ENCODE measurements at places on chromosomes 7 and 10.

DNA sequence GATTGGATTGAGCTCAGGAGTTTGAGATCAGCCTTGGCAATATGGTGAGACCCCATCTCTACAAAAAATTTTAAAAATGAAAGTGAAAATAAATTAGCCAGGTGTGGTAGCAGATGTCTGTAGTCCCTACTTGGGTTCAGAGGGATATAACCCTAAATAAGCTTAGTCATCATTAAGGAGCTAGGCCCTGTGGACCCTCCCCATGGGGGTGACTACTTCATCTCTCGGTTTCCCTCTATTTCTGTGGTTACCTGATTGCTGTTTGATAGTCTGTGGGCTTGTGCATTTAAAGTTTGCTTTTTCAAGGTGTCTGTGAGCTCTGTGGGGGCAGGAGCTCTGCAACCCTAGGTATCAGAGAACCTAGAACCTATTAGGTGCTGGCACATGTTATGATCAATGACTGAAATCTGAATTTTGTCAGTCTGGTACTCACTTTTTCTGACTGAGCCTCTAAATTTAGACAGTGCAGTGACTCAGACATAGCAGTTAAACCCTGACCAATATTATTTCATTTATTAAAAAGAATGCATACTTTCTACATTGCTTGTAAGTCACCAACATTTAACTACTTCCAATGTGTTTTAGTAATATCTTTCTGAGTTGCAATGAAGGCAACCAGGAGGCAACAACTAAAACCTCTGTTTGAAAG lies 8.1 kb upstream of the CUZD1 start:
- no peak for DNase-seq

DNA sequence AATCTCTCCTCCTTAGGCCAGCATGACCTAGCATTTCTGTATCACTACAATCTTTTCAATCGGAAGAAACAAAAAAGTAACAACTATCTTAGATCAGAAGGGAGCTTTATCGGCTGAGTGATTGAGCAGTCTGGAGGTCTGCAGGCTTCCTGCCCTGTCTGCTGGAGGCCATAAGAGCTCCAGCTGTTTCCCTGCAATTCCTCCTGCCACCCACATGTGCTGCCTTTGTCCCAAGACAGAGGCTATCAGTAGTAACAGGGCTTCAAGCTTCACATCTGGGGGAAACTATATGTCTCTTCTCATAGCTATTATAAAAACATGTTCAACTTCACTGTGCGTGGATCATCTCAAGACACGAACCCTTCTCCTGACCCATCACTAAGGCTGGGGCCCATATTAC lies 70.1 kb upstream of the VWC2 start:
- no peak for DNase-seq

DNA sequence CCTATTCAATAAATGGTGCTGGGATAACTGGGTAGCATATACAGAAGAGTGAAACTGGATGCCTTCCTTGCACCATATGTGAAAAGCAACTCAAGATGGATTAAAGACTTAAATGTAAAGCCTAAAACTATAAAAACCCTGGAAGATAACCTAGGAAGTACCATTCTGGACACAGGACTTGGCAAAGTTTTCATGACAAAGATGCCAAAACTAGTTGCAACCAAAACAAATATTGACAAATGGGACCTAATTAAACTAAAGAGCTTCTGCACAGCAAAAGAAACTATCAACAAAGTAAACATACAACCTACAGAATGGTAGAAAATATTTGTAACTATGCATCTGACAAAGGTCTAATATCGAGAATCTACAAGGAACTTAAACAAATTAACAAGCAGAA lies 129.1 kb upstream of the CTBP2 start:
- DNase-seq: no peak

GRCh38 chr10:18221882-18222281 lies 81.7 kb downstream of the CACNB2 start:
- DNase-seq: no peak

- DNase-seq: no peak
These were observed 91.9 kb upstream of the MBL2 start for GRCh38 chr10:52864201-52865106.

- no peak for DNase-seq
These were observed 59.2 kb upstream of the ANTXRL start for GRCh38 chr10:46227571-46227935.

- no peak for DNase-seq
These were observed 402.4 kb upstream of the LRGUK start for GRCh38 chr7:133724694-133725093.

GRCh38 chr7:30503274-30504212 lies 1.1 kb downstream of the GGCT start:
- DNase-seq: no peak

GRCh38 chr10:23031318-23031717 lies 64.1 kb upstream of the MSRB2 start:
- DNase-seq: no peak

DNA sequence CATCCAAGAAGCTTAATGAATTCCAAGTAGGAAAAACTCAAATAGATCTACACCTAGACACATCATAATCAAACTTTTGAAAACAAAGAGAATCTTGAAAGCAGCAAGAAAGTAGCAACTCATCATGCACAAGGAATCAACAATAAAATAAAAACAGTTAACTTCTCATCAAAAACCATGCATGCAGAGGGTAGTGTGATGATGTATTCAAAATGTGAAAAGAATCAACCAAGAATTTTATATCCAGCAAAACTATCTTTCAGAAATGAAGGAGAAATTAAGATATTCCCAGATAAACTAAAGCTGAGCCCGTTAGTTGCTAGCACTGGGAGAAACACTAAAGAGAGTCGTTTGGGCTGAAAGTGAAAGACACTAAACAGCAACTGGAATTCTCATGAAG lies 4.3 kb upstream of the PARP12 start:
- no peak for DNase-seq

- DNase-seq: no peak
These were observed 126.3 kb upstream of the STARD3NL start for GRCh38 chr7:38051786-38052185.

GRCh38 chr10:132590752-132591121 lies 53.1 kb downstream of the INPP5A start:
- no peak for DNase-seq

GRCh38 chr10:78194539-78195402 lies 161.1 kb downstream of the RPS24 start:
- DNase-seq: no peak

- no peak for DNase-seq
These were observed 163.6 kb downstream of the GNAI1 start for GRCh38 chr7:80298201-80298600.

DNA sequence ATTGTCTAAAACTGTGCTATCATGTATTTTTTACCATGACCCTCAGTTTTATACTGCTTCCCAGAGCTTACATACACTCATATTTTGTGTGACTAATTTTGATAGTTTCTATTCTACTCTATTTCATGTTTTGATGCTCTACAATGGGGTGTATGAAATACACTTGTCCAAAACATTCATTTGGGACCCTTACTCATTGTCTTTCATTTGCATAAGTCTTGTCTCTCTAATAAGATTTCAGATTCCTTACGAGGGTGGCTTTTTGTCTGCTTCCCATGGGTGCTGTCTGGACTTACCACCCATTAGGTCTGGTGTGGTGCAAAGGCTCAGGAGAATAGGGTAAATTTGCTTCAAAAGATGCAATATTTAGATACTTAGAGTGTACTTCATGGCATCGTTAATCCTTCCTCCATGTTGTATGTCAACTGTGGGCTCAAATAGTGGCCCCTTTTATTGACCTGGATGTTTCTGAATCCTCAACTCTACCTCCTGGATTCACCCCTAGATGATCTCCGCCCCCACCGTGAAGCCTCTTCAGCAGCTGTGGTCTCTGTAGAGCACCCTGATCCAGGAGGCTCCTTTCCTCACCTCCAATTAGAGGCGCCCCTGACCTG lies 3.6 kb upstream of the GIMAP5 start:
- no peak for DNase-seq

DNA sequence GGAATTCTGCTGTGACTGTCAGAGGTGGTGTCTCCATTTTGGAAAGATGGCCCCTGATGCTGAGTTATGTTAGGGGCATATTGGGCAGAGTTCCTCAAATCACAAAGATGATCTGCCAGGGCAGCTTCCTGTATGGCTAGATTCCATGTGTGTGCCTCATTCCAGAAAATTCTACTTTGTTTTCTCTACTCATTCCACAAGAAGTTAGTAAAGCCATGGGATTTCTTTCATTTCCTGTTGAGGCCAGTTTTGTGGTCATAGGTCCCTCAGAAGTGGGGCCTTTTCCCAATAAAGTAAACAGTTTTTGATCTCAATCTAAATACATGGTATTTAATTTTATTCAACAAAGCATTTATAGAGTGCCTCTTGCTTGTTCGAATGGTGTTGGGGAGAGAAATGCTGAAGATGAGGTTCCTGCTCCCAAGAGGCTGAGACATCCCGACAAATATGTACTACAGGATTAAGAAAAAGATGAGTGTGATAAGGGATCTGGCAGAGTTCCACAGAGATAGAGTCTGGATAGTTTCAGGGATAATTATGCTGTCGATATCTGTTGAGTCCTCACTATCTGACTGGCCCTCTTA lies 33.0 kb downstream of the MINDY4 start:
- DNase-seq: no peak

DNA sequence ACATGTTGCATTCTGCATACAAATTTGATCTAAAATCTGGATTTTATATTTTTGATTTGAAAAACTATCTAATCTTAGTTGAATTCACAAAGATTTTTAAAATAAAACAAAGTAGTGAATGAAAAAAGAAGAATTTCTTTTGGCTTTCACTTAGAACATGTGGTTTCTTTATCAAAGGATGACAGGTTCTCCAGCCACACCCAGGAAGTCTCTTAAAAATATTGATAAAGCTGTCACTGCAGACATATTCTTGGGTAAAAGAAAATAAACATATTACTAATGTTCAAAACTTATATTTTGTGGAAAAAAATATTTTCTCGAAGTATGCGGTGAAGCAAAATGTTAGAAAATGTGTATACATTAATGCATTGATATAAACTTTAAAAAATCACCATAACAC lies 44.3 kb downstream of the ARL4A start:
- DNase-seq: no peak

DNA sequence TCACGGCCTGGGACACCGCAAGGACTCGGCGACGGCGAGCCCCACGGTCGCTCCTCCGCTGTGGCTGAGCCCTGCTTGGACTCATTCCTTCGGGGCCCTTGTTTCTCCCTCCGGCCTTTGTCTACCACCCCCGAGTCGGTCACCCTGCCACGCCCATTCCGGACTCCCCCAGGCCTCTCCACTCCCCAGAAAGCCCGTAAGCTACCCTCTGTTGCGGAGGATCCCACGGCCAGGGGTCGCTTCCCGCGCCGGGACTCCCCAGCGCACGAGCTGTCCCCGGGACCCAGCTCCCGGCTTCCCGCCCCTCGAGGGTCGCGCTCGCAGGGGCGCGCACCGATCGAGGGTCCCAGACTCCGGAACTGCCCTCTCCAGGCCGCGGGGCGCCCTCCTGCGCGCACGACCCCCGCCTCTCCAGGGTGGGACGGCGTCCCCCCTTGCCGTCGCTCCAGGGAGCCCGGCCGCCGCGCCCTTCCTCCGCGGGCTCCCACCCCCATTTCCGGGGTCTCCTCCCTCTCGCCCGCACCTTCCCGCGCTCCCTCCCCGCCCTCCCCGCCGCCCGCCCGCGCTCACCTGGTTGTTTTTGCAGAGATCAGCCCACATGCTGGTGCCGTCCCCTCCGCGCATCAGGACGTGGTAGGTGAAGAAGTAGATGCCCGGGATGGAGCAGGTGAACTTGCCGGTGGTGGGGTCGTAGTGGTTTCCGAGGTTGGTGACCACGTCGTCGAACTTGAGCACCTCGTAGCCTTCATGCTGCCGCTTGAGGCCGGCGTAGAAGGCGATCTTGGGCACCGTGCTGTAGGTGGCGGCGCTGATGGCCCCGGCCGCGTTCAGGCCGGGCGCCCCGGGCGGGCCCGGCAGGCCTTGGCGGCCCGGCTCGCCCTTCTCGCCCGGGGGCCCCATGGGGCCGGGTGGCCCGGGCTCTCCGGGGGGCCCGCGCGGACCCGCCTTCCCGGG lies 1.5 kb downstream of the C1QL3 start:
- no peak for DNase-seq

GRCh38 chr7:30406664-30407425 lies 71.7 kb downstream of the NOD1 start:
- no peak for DNase-seq

DNA sequence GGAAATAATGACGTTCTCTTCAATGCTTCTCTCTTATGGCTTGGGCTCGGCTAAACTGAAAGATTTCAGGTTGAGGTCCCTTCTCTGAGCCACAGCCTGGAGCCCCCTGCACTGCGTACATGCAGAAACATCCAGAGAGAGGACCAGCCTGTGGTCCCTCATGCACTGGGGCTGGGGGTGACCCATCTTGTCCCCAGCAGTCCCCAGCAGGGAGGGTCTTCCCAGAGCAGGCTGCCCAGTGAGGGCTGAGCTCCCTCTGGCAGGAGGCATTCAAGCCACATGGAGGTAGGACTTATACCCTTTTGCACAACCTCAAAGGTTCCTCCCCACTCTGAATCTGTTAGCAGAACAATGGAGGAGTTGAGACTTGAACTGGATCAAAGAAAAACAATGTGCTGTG lies 7.4 kb downstream of the GDF10 start:
- no peak for DNase-seq

DNA sequence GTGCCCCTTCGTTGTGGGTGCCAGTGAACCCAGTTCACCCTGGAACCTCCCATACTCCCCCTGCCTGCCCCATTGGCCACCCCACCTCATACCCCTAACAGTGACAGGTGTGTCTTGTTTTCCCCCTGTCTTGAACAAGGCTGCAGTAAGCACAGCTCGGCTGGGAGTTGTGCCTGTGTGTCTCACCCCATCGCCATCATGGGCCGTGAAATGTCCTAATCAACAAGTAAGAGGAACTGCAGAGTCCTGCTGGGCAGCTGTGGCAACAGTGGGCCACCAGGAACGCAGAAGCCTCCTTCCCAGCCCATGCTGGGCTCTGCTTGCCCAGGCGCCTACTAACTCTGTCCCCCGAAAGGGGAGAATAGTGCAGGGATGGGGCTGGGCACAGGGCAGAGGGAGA lies 91.6 kb downstream of the C10orf105 start:
- no peak for DNase-seq

DNA sequence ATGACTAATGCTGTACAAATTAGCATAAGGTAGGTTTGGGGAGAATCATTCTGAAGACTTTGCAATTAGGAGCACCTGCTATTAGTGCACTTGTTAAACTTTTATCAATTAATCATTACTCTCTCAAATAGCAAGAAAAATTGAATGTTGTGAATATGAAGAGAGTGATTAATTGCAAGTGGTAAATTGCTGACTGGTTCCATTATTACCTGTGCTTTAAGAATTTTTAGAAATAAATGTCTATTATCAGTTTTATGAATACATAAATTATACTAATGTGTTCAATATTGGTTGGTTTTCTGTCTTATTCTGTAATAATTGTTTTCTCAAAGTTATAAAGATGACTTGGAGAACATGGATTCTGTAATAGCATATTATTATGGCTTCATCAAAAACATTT lies 47.3 kb upstream of the TMEM26 start:
- DNase-seq: no peak

- DNase-seq: no peak
These were observed 25.1 kb downstream of the PRKAG2 start for GRCh38 chr7:151851782-151852181.

GRCh38 chr10:69506487-69506833 lies 55.2 kb downstream of the TSPAN15 start:
- DNase-seq: no peak
